ENCODE measurements at places on chromosomes 1 and 21. TPM values are rescaled to one million over a fixed set of nuclear protein-coding genes. Genes with fewer than 3 reads are reported as not detected.

The OR2L8 gene
- not detected for total RNA-seq

The GRHL3 gene
- total RNA-seq, result 5.5 TPM

The OR2T33 gene
- total RNA-seq, result not detected

The CAPN9 gene
- total RNA-seq, result 1.8 TPM

The CREG1 gene
- 31.9 TPM for total RNA-seq

The PLPPR5 gene
- not detected for total RNA-seq

The CASQ2 gene
- not detected for total RNA-seq

The ZFP69 gene
- total RNA-seq, result 0.20 TPM

The SDC3 gene
- 0.42 TPM for total RNA-seq

The S100A14 gene
- total RNA-seq, result 46.2 TPM

The MRTO4 gene
- 94.9 TPM for total RNA-seq

Measured in HT-29 (cell line).